ENCODE measurements at places on chromosomes 5 and 9. TPM values are rescaled to one million over a fixed set of nuclear protein-coding genes. Genes with fewer than 3 reads are reported as not detected.

Gene IFNE
- total RNA-seq: not detected

GRCh38 chr9:93061791-93062763 lies 3.6 kb downstream of the SUSD3 start:
- DNase-seq: no peak

Gene PCDHB8
- 2.1 TPM for total RNA-seq

GRCh38 chr5:96881511-96882115 lies 5.3 kb downstream of the ERAP2 start:
- DNase-seq: no peak

Gene PCDHB3
- 0.77 TPM for total RNA-seq

DNA sequence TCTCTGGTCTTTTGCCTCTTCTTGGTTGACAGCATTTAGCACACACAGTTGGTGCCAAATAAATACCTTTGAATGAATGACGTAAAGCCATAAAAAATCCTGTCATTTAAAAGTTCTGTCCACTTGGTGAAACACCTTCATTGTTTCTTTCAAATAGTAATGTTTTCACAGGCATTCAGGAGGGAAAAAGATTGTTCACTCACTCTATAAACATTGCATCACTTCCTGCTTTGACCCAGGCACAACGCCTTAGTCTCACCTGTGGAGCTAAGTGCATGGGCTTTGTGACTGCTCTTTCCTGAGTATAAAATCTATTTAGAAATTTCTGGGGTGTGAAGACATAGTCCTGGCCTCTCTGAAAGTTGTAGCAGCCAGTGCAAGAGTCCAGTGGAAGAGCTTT lies 88.9 kb upstream of the CXCL14 start:
- no peak for DNase-seq

- no peak for DNase-seq
These were observed 8.0 kb upstream of the HABP4 start for GRCh38 chr9:96441798-96442445.

Measured in left ventricle myocardium inferior (tissue), 1 donor.